Smooth muscle cell of the umbilical artery (primary cell): ENCODE measurements at places on chromosomes 11 and 22. TPM values are rescaled to one million over a fixed set of nuclear protein-coding genes. Genes with fewer than 3 reads are reported as not detected.

The RAB36 gene
- total RNA-seq, result 2.7 and 3.7 TPM in 2 replicates

The MTMR2 gene
- total RNA-seq, result 35.0 and 45.6 TPM in 2 replicates

The DLG2 gene
- 1.5 and 2.1 TPM in 2 replicates for total RNA-seq

The ARAP1 gene
- total RNA-seq, result 129 and 154 TPM in 2 replicates

The SYTL2 gene
- 14.3 and 22.7 TPM in 2 replicates for total RNA-seq
